ENCODE measurements at places on chromosomes 11 and 22.

GRCh38 chr11:86663761-86664160 is 8.7 kb downstream of the ME3 start:
- DNase-seq = no peak

- DNase-seq = no peak
Measured at GRCh38 chr11:47192111-47192510, 5.9 kb upstream of the PACSIN3 start.

GRCh38 chr11:14240221-14240620 is 118.8 kb downstream of the RRAS2 start:
- DNase-seq = no peak

- DNase-seq = no peak
Measured at GRCh38 chr11:65096926-65097325, 912 bp downstream of the VPS51 start.

- no peak for DNase-seq
Measured at GRCh38 chr11:113572136-113572735, 97.0 kb upstream of the DRD2 start.

DNA sequence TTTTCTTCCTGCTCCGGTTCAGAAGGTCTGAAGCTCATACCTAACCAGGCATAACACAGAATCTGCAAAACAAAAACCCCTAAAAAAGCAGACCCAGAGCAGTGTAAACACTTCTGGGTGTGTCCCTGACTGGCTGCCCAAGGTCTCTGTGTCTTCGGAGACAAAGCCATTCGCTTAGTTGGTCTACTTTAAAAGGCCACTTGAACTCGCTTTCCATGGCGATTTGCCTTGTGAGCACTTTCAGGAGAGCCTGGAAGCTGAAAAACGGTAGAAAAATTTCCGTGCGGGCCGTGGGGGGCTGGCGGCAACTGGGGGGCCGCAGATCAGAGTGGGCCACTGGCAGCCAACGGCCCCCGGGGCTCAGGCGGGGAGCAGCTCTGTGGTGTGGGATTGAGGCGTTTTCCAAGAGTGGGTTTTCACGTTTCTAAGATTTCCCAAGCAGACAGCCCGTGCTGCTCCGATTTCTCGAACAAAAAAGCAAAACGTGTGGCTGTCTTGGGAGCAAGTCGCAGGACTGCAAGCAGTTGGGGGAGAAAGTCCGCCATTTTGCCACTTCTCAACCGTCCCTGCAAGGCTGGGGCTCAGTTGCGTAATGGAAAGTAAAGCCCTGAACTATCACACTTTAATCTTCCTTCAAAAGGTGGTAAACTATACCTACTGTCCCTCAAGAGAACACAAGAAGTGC is 661 bp upstream of the MALAT1 start:
- DNase-seq = no peak

DNA sequence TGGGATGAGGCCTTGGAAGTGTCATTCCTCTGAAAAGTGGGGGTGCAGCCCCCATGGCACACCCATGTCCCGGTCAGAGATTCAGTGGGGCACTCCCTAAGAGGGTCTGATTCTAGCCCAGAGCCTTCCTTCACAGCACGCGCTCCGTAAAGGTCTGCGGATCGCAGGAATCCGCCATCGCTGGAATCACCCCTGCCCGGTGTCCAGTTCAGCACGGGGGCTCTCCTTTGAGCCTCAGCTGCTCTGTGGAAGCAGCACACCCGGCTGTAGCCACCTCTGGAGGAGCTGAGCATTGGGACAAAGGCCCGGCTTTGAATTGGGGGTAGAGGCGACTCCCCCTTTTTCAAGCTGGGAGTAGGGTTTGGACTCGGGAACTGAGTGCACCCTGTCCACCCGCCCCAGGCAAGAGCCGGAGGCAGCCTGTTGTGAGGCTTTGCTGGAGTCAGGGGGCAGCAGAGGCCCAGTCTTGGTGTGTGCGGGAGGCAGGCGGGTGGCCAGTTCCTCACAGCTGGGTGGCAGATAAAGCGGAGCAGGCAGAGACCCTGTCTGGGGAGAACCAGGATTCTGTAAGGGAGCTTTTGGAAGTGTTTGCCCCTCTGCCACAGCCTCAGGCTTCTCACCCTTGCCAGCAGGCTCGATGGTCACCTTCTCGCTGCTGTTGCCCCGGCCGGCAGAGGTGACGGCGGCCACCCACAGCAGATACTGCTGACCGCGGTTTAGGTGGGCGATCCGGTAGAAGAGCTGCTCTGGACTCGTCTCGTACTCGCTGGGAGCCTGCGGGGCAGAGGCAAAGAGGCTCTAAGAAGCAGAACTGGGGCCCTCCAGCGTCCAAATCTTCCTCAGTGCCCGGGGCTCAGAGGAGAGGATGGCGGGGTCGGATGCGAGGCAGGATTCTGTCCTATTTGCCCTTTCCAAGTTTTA is 115.9 kb downstream of the CEP164 start:
- no peak for DNase-seq

DNA sequence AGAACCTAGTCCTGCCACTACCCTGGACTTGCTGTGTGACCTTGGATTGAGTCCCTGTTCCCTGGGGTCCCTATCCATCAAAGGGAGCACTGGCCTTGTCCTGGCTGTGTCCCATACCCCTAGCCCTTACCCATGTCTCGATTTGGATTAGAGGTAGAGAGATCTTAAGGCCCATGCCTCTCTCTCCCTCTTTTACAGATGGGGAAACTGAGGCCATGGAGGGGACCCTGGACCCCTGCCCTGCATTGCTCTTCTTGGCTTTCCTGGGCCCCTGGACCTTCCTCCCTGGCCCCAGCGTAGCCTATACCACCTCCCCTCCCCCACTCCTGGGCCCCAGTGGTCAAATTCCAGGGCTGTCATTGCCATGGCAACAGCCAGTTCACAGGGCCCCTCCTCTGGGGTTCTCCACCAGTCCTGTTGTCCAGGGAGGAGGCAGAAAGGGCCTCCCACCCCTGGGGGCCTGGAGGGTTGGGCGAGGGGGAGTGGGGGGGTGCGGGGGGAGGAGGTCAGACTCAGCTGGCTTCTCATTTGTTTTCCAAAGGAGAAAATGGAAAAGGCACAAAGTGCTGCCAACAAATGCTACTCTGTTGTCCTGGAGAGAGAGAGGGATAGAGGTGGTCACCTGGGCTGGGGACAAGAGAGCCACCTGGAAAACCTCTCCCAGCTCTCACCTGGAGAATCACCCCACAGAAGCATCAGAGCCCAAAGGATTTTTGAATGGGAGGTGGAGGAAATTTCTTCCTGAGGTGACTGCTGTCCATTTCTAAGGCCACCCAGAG is 23.3 kb downstream of the ARHGEF17 start:
- DNase-seq = no peak

DNA sequence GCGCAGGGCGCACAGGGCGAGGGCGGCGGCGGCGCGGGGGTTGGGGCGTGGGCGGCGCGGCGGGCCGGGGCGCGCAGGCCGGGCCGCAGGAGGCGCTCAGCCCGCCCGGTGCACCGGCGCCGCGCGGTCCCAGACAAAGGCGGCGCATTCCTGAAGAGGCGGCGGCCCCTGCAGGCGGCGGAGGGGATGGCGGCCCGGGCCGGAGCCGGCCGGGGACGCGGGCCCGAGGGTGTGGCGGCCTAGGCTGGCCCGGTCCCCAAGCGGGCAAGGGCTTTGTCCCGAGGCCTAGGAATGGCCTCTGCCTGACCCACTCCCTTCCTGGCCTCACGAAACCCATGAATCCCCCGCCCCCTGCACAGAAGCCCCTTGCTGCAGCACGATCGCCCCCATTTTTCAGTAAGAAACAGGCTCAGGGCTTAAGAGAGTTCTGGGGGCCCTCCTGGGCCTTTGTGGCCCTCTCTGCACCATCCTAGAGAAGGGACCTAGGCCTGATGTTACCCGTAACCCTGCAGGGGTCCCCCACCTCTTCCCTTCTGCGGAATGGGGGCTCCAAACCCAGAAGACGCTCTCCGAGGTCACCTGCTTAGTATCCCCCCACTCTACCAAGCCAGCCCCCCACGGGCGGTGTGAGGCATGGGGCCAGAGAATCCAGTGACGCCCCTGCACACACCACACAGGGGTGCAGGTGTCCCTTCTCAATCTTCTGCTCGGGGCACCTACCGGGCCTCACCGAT is at the start of gene RTN4R:
Gene RTN4R, minus strand, starts transcription at position 40 of the 734 bp plus-strand sequence. CDS start 226 bp downstream, outside the sequence.
- no peak for DNase-seq

DNA sequence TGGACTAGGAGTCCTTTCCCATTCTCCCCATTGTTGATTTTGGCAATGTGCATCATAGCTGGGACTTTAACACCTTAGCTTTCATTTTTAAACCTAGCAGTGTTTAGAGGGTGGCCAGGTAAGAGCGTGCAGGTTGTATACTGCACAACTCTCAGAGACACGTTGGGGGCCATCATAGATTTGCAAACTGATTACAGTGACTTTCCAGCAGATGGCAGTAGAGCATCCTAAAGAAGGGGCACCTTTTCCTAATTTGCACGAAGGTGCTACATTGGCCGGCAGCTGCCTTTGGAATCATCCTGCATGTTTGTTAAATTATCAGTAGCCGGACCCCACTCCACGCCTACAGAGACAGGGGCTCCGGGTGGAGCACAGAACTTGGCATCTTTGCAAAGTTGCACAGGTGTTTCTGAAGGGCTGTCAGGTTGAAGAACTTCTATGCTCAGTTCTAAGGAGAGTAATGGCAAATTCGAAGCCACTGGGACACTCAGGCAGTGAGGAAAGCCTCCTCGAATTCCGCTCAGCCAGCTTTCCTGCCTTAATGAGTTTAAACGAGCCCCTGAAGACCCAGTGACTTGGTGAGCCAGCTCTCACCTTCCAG is 7.7 kb downstream of the LHFPL7 start:
- DNase-seq = no peak

- no peak for DNase-seq
Measured at GRCh38 chr11:123510579-123510905, 80.5 kb downstream of the GRAMD1B start.

DNA sequence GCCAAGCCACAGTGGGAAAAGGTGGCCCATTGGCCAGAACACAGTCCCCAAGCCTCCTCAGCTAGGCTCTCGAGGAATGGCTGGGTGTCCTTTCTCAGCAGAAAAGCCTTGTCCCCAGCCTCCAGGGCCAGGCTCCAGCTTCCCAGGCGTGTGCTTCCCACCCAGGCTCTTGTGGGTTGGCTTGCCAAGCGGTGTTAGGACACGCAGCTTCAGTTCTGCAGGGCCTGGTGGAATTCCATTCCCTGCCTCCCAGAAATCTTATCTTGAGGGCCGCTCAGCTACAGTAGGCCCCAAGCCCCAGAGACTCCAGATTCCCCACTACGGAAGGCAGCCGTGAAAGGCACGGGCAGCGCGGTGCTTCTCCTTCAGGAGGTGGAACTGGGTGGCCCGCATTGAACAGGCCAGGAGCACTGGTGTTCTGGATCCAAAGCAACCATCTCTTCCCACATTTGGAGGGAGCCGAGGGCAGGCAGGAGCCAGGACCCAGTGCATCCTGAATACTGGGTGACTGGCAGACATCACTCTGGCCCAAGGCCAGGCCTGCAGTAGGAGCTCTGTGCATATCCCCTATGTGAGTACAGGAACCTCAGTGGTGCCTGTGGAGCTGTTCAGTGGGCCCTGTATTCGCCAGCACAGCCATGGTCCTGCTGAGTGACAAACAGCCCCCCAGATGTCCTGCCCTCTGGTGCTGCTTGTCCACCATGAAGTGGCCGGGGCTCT is 16.7 kb upstream of the KCNQ1OT1 start:
- no peak for DNase-seq

GRCh38 chr11:62337303-62338181 is at the start of gene ASRGL1:
ASRGL1 (plus strand) TSS chr11:62337448; CDS start chr11:62337978, 530 bp downstream.
- DNase-seq = peak; percentile 92

GRCh38 chr11:18468961-18469360 is 13.3 kb downstream of the LDHAL6A start:
- DNase-seq = no peak

DNA sequence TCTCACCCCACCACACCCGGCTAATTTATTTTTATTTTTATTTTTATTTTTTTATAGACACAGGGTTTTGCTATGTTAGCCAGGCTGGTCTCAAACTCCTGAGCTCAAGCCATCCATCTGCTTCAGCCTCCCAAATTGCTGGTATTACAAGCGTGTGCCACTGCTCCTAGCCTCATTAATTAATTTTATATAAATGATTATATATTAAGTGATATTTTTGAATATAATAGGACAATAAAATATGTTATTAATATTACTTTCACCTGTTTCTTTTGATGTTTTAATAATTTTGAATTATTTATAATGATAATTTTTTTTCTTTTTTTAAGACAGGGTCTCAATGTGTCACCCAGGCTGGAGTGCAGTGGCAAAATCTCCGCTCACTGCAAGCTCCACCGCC is 2.2 kb upstream of the SEC14L4 start:
- no peak for DNase-seq

DNA sequence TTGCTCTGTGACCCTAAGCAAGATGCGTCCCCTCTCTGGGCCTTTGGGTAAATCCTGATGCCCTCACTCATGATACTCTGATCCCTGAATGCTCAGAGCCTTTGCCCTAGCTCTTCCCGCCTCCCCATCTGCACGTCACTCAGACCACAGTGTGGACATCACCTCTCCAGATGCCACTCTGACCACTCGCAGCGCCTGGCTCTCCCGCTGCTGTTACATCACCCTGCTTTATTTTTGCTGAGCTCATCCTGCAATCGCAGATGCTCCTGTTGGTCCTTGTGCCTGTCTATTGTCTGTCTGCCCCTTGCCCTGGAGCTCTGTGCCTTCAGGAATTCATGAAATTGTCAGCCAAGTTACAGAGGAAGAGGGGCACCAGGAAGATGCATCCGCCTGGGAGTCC is 5.5 kb downstream of the OSM start:
- DNase-seq = no peak

DNA sequence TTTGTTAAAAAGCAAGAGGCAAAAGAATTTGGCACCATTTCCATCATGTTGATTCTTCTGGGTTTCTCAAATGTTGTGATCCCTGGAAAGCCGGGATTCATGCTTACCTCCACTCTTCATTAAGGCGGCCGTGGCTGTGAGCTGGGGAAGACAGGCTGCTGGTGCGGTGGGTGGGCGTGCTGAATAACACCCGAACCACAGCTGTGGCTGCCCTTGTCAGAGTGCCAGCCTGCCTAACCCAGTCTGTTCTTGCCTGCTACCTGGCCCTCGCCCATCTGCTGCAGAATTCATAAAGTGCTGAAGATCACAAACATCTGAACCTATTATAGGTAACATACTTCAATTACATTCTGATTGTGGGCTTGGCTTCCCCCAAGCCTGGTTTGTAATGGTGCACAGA is 95.8 kb upstream of the RCN1 start:
- no peak for DNase-seq

DNA sequence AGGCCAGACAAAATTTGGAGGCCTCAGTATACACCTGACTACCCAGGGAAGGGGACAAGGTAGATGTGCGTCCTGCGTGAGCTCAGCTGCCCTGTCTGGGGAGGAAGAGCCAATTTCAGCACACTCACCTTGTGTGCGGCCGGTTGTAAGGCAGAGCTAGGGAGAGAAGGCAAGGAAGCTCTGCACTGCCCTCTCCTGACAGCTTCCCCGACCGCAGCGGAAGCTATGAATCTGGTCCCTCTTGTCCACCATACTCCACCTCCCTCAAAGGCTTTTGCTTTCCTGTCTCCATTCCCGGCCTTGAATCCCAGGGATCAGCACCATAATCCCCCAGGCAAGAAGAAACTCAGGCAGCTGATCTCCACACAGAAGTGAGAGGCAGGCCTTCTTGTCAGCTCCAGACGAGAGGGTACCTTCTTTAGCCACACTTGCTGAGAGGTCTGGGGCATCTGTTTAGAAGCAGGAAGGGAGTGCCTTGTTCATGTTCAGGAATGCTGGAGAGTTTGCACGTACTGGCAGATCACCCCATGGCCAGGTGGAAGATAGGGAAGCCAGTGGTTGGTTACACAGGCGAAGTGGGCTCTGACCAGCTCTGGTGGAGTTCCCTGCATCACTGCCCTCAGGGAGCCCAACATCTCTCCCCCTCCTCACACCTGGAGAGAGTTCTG is 62.5 kb downstream of the FEZ1 start:
- DNase-seq = no peak

- DNase-seq = no peak
Measured at GRCh38 chr22:49934891-49935557, 16.6 kb downstream of the CRELD2 start.
